ENCODE measurements at places on chromosomes 3 and 15.
A peak's percentile ranks its signal among the peaks of the same experiment; 100 is the strongest.

GRCh38 chr3:160199108-160199507, 26.1 kb upstream of the C3orf80 start:
- DNase-seq, result no peak

- peak; percentile 41 for DNase-seq
These were observed 160.8 kb upstream of the TLE3 start for GRCh38 chr15:70258369-70259027.

DNA sequence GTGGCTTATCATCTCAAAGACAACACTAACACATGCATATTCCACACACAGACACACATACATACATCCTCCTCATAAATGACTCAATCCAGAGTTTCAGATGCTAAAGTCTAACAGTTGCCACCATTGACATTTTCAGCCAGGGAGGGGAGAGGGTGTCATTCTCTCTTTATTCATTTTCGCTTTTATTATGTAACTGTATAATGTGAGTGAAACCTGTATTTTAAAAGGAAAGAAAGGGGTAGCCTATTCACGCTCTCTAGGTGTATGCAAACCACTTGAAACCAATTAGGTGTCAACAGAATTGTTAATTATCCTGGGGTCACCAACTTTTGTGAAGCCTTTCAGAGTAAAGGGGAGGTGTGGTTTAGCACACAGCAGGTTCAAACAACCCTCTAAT, 1282.9 kb downstream of the ROBO2 start:
- DNase-seq, result no peak

DNA sequence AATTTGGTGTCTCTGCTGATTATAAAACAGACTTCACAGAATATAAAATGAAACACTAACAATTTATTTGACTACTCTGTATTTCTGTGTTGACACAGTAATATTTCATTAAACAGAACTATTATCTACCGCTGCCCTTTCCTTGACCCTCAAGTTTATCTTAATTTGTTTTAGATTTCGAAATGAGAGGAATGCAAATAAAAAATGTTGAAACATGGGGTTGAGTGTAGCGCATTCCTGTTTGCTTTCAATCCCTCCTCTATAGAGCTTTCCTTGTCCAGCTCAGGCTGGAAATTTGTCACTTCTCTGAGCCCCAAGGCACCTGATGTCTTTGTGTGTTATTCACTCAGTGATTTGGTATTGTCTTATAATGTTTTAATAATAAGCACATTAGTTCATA, 550.2 kb downstream of the ZBBX start:
- no peak for DNase-seq

DNA sequence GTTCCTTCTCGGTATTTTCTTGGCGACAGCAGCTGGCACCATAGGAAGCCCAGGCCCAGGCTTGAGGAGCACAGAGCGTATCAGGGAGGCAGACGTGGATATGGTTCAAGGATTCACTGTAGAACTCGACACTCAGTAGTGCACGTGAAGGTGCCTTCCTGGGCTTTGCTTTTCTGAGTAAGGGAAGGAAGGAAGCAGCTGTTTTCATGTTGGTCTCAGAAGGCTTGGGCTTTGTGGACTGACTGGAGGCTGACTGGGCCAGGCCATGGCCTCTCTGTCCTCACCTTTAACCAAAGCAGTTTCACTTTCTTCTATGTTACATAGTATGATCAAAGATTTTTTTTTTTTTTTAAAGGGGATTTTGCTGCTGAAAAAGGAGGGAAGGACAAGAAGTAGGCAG, 6.9 kb upstream of the GHRL start:
- no peak for DNase-seq

DNA sequence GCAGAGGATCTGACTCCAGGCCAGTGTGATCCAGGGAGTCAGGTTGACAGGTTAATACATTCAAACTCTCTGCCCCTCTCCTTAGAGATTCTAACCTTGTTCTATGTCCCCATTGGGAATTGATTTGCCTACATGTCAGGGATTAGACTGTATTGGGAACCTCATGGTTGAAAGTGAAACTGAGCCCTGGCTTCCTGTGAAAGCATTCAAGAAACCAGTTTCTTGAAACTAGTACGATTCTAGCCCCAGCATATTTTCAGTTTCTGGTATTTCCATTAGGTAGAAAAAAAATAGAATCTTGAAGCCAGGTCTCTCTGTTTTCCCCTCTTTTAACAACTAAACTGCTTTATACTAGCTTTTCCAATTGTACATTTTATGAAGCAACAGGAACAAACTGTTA, 140.4 kb upstream of the ABI3BP start:
- no peak for DNase-seq

GRCh38 chr3:38005076-38006020, 14.8 kb downstream of the VILL start:
- DNase-seq, result peak; percentile 81

GRCh38 chr3:50261505-50261904, 7.4 kb upstream of the SEMA3B start:
- DNase-seq, result no peak

DNA sequence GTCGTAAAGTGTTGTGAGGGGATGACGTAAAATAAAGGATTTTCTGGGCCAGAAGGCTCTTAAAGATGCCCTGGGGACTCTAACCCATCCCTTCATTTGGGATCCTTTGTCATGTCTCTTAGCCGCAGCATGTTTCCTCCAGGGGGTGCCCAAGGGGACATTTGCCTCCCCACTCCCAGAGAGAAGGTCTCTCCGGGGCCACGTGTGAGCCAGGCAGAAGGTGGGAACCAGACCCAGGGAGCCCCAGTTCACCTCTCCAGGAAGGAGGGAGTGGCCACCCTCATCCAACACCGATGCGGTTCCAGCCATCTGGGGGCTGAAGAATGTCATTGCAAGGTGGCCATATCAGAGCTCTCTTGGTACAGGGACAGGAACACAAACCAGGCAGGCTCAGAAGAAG, 25.2 kb downstream of the ST8SIA2 start:
- DNase-seq, result no peak

DNA sequence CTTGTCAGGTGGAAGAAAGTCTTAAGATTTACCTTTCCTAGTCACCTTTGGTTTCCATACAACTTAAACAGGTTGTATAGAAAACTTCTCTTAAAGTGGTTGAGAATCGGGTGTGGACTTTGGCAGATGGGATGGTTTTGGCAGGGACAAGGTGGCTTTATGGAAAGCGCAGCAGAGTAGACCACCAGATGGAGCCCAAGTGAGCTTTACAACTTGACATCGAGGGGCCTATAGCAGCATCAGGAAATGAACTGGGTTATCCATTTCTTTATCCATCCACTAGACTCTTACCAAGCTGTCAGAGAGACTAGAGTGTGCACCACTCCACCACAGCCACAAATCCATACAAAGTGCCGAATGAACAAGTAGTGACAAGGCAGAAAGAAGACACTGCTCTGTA, 85.3 kb upstream of the MBNL1 start:
- DNase-seq, result peak; percentile 45

GRCh38 chr3:138030734-138031280, 20.8 kb downstream of the CLDN18 start:
- no peak for DNase-seq

DNA sequence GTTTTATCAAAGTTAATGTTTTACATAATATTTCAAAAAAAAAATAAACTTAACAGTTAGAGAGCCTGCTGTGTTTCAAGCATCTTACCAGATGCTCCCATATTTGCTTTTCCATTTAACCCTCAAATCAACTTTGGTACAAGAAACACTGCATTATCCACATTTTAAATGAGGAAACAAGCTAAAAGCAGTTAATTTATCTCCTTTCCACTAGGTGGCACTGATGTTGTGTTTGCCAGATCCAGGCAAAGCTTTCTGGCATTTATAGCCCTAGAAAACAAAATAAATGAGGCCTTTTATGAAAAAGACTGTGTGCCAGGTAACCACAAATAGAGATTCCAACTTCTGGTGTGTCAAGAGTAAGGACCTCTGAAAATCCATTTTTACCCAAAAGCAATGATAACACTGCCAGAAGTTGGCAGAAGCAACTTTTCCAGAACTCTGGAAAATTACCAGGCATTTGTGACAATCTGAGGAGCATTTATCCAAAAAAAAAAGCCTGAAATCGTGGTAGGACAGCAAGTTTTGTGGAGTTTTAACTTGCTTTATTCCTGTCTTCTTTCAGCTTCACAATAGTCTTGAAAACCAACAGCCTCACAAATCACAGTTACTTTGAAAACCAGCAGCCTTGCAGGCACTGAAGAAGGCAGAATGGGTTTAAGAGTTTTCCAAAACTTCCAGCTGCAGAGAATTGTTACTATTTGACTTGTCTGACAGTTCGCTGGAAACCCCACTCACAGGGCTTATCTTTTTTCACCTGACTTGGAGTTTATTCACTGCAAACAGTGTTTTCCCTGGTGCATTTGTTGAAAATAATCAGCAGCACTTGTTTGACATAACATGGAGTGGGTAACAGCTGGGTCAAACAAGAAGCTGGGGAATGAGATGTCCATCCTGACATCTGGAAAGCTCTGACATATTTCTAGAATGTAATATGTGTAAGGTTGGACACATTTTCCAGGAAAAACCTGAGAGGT, 9.2 kb downstream of the FAM162A start:
- peak; percentile 29 for DNase-seq

DNA sequence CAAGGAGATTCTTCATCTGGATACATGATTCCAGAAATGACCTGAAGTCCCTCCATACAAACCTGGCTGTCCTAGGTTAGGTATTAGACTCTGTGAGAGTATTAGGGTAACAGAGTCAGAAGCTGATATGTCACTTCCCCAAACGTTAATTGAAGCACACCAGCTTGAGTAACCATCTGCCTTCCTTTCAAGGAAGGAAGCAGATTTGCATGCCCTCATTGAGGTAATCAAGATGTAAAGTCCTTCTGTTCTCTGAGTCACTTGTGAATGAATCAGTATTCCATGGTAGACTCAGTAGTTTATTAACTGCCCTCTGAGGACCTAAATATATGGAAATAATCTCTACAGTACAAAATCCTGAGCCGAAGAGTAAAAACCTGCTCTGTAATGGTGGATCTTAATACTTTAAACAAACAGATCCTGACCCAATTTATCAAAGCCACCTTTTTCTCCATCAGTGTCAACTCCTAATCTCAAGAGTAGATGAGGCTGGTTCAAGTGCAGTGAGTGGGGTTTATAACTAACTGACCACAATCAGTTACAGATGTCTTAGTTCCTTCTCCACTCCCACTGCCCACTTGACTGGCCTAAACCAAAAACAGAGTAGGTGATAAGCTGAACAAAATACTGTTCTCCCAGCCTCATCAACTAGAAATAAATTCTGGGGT, 246.2 kb upstream of the CHRM5 start:
- DNase-seq, result no peak

- no peak for DNase-seq
These were observed at the start of gene SLC7A14 for GRCh38 chr3:170585937-170586310. Gene SLC7A14, minus strand, starts transcription at chr3:170586075. Its CDS starts 59,139 bp downstream, at chr3:170526936.

GRCh38 chr3:138220242-138220641, 33.1 kb downstream of the ARMC8 start:
- no peak for DNase-seq

DNA sequence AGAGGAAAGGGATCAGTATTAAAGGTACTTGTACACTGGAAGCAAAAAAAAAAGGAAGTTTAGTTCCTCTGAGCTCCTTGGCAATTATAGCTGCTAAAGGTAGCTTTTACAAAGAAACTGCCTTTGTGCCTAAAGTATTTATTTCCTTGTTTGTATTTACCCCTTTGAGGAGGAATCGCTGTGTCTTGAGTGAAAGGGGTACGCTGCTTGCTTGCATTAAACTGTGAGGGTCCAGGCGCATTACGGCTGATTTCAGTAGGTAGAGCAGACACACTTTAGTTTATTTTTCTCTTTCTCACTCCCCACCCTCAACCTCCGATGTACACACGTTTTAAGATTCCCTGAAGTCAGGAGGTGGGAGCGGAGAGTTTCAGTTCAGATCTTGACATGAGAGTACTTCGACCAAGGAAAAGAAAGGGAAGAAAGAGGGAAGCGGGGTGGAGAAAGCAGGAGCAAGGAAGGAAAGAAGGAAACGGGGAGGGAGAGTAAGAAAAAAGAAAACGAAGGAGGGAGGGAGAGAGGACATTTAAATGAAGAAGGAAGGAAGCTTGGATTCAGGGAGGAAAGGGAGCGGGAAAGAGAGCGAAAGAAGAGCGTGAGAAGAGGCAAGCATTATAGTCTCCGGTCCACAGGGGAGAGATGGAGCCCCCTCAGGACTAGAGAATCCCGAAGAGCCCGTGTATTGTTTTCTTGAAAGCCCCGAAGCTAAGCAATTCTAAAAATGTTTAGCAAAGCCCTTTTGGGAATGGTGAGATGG, 1.2 kb upstream of the MME start:
- no peak for DNase-seq

- DNase-seq, result no peak
These were observed 2.1 kb downstream of the SEC61A1 start for GRCh38 chr3:128054367-128054766.

DNA sequence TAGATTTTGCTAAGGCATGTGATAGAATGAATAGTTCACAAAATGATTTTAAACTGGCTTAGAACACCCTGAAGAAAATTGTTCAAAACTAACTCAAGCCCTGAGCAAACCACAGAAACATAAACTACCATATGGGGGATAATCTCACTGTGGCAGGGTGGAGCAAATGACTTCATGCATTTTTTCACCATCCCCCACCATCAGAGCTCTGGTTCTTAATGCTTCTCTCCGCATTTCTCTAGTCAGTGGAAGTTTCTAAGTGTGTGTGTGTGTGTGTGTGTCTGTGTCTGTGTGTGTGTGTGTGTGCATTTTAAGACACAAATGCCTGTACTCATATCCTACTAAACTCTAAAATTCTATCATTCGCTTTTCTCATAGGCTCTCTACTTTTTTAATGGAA, 107.1 kb upstream of the PHLDB2 start:
- DNase-seq, result no peak

GRCh38 chr3:4986782-4987537, 7.7 kb downstream of the BHLHE40 start:
- DNase-seq, result peak; percentile 99

DNA sequence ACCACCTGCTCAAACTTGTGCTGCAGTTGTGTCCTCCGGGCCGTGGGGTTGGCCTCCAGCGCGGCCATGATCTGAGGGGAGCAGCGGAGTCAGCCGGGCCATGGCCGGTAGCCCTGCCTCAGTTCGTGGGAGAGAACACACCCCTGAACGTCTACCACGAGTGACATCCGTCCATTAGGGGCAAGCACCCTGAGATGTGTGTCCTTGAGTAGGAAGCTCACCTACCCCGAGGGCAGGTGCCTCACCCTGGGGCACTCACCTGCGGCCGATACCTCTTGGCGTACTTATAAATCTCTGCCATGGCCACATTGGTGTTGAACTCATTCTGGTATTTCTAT, 13.4 kb downstream of the H1-8 start:
- no peak for DNase-seq

DNA sequence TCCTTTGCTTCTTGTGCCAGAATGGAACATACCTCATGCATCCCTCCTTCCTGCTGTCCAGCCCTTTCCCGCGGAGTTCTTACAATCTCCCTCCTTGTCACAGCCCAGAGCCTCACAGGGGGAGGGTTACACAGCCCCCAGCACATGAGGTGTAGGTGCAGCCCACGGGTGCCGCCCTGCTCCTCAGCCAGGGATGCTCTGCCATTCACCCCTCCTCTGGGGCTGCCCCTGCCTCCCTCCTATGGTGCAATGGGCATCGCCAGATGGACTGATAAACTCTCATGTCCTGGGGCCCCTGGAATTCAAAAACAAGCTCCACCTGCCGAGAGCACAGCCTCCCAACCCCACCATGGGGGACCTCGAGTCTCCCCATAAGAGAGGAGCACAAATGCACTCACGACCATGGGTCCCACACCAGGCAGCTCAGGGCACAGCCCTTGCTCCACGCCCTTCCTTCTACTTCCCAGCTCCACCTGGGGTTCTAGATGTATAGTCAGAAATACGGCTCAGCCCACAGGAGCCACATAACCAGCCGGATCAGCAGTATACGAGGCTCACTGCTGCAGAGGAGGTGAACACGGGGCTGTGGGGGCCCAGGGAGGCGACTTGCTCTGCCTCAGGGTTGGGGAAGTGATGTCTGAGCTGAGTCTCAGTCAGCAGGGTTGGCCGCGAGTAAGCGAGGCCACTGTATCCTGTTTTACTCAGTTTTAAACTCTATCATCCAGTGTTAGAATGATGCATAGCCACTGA, 269.7 kb upstream of the LYSMD4 start:
- no peak for DNase-seq

All from body of pancreas (tissue), 4 donors.